ENCODE measurements at places on chromosomes 2 and 18.

- no peak for DNase-seq
These were observed 421.8 kb upstream of the MAP2 start for GRCh38 chr2:209002054-209002453.

DNA sequence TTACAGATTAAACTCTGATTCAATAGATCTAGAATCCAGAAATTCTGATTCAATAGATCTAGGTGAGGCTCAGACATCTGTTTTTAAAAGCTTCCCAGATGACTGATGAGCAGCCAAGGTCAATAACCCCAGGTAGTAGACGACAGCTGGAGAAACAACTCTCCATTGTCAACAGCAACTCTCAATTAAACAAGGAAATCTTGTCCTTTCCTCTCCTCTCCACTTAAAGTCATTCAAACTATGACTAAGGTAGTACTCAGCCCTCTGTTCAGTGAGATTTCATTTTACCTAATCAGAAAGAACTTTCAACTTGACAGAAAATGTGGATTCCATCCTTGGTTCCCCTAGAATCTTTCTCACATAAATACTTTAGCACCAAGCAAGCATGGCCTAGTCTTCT, 94.6 kb upstream of the SCG2 start:
- DNase-seq: no peak

- DNase-seq: no peak
These were observed 207.6 kb downstream of the L3MBTL4 start for GRCh38 chr18:6207116-6207515.

DNA sequence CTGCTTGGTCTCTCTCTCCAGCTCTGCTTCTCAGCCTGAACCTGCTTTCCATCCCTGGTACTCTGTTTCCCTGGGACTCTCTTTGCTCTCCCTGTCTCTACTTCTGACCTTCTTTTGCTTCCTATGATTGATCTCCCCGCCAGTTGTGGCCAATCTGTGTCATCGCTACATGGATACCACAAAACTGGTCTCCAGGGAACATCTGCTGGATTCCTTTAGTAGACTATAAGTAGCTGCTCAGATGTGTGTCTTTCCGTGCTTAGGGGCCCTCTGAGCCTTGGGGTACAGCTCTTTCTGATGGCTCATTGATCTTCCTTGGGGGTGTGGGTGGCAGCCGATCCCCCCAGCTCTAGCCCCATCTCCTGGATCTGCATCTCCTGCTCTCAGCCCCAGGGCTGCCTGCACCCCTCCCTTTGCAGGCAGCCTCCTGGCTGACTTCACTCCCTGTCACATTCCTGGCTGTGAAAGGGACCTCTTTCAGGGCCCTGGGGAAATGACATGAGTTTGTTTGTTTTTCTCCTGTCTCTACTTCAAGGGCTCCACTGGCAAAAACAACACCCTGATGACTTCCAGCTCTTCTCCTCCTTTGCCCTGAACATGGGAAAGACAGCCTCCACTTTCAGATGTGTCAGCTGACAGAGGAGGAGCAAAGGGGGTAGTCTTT, 333.7 kb downstream of the CYP26B1 start:
- DNase-seq: no peak

- no peak for DNase-seq
These were observed 93.3 kb downstream of the ALPK2 start for GRCh38 chr18:58535340-58536201.

DNA sequence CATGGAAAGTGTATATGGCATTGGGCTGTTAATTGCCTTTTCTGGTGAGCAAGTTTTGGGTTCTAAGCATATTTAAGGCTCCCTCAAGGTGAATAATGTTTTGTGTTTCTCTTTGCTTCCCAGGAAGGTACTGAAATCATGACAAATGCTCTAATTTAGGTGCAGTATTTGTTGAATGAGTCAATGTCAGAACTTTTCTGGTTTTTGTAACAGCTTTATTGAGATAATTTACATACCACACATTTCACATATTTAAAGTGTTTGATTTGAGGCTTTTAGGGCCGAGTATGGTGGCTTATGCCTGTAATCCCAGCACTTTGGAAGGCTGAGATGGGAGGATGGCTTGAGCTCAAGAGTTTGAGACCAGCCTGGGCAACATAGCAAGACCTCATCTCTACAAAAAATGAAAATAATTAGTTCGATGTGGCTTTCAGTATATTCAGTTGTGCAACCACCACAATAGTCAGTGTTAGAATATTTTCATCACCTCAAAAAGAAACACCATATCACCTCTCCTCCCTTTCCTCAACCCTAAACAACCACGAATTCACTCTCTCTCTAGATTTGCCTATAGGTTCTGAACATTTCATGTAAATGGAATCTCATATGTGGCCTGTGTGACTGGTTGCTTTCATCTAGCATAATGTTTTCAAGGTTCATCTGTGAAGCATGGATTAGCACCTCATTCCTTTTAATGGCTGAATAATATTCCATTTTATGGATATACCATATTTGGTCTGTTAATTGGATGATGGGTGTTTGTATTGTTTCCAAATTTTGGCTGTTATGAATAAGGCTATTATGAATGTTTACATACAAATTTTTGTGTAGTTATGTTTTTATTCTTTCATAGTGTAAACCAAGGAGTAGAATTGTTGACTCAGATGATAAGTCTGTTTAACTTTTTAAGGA, 54.9 kb downstream of the MGAT5 start:
- DNase-seq: no peak

DNA sequence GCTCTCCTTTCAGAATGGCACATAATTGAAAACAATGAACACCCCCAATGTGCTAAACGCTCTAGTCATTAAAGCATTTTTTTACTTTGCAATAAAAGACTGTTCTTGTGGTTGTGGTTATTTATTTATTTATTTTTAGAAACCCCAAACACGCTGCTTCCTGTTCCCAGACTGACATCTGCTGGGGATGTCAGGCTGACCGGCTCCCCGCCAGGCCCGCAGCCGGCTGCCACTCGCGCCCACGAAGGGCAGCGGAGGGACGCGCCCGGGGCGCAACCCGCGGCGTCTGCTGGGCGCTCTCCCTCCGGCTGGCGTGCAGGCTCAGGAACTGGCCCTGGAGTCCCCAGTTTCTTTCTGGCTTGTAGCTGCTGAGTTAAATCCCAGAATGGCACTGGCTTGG, 83.1 kb upstream of the SP3 start:
- no peak for DNase-seq

DNA sequence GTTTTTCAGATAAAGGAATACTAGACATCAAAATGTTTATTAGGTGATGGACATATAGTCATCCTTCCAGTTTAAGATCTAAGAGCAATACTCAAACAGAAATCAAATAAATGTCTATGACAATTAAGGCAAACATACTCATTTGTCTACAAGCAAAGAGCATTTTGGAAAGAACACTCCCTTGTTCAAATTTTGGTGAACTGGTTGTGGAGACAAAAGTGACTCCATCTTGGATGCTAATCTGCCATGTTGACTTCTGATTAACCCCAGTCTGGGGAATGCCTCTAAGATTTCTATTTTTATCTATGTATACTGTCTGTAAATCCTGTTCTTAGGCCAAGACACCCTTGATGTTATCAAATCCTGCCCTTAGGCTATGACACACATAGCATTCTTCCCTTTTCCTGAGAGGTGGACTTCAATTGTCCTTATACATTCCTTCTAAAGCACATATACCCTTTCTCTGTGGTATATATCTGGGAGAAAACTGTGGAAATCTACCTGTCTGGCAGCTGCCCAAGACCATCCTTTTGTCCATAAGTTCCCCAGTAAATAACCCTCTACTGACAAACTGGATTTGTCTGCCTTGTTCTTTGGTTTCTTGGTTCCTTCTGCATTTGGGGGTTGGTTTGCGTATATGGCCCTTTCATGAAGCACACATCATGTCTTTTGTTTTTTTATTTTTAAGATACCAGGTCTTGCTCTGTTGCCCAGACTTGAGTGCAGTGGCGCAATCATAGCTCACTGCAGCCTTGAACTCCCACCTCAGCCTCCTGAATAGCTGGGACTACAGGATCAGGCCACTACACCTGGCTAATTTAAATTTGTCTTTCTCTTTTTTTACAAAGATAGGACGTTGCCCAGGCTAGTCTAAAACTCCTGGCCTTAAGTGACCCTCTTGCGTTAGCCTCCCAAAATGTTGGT, 12.5 kb upstream of the PLEKHM3 start:
- no peak for DNase-seq

- DNase-seq: no peak
These were observed 2.9 kb upstream of the SLC19A3 start for GRCh38 chr2:227720680-227721079.

GRCh38 chr18:9403795-9404564, 69.4 kb downstream of the TWSG1 start:
- no peak for DNase-seq

DNA sequence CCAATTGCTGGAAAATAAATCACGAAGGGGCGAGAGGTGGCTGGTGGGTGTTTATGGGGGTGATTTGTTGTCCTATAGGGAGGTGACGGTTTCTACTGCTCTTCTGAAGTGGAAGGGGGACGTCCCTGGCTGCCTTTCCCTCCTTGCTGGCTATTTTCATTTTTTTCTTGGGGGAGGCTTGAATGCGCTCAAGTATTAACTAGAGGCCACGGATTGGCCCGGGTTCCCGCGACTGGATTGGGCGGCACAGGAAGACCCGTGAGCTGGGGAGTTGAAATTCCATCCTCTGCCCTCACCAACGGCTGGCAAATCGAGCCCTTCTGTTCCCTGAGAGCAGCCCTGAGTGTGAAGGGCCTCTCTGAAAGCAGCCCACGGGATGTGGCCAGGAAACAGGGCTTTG, 176.5 kb upstream of the SPRED2 start:
- no peak for DNase-seq
